ENCODE measurements at places on chromosomes 3 and 15.

DNA sequence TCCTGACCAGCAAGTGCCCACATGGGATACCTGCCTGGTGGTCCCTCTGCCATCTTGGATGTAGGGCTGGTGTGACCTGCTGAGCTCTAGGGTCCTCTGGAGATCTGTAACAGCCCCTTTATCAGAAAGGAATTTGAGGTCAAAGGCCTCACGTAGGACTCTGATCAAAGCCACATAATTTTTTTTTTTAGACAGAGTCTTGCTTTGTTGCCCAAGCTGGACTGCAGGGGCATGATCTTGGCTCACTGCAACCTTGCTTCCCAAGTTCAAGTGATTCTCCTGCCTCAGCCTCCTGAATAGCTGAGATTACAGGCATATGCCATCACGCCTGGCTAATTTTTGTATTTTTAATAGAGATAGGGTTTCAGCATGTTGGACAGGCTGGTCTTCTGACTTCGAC, 9.5 kb downstream of the ITGB5 start:
- DNase-seq, result no peak

GRCh38 chr3:122794483-122794778, 438 bp upstream of the SLC49A4 start:
- DNase-seq, result no peak

GRCh38 chr3:190222360-190222759, 99.9 kb downstream of the CLDN1 start:
- DNase-seq, result no peak

DNA sequence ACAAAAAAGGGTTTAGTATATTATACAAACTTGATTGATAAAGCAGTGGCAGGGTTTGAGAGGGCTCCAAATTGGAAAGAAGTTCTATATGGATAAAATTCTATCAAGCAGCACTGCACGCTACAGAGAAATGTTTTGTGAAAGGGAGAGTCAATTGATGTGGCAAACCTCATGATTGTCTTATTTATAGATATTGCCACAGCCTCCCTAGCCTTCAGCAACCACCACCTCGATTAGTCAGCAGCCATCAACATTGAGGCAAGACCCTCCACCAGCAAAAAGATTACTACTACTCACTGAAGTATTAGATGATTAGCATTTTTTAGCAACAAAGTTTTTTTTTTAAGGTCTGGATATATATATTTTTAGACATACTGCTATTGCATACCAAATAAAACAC, 296.7 kb downstream of the CHST2 start:
- DNase-seq, result no peak

DNA sequence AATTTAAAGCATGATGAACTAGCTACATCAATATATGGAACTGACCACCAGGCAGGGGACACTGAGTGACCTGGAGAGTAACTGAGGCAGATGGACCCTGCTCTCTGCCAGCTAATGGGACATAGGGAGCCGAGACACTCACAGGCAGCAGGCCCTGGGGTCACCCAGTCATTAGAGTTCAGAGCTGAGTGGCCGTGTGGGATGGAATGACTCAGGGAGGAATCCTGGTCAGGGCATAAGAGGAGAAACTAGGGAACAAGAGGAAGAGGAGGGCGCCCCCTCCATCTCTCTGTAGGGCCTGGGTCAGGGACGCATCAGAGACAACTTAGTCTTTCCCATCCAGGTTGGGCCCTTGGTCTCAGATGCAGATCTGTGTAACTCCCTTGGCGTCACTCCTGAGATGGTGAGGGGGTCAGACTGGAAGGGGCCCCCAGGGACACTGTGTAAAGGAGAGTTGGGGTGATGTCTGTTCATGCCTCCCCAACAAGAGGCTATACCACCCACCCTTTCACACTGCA, 39.8 kb downstream of the CCDC12 start:
- DNase-seq, result no peak

GRCh38 chr15:65827065-65827464, 35.0 kb upstream of the DENND4A start:
- DNase-seq, result no peak
